ENCODE measurements at places on chromosomes 12 and 14.

DNA sequence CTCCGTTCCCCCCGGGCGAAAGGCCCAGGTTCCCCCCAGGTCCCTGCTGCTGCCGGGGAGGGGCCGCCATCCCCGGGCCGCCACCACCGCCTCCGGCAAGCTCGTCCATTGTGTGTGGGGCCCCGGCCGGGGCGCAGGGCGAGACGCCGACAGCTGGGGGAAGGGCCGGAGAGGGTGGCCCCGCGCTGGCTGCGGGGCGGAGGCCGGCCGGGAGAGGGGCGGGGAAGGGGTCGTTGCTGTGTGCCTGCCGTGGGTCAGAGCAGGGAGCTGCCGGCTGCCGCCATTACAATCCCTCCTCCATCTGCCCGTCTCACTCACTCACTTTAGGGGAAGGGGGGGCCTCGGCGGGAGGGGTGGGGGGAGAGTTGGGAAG, at the start of gene STRN3:
STRN3 (minus strand) TSS at position 303 of the 373 bp plus-strand sequence; CDS start at position 109, 194 bp downstream.
- DNase-seq = no peak

DNA sequence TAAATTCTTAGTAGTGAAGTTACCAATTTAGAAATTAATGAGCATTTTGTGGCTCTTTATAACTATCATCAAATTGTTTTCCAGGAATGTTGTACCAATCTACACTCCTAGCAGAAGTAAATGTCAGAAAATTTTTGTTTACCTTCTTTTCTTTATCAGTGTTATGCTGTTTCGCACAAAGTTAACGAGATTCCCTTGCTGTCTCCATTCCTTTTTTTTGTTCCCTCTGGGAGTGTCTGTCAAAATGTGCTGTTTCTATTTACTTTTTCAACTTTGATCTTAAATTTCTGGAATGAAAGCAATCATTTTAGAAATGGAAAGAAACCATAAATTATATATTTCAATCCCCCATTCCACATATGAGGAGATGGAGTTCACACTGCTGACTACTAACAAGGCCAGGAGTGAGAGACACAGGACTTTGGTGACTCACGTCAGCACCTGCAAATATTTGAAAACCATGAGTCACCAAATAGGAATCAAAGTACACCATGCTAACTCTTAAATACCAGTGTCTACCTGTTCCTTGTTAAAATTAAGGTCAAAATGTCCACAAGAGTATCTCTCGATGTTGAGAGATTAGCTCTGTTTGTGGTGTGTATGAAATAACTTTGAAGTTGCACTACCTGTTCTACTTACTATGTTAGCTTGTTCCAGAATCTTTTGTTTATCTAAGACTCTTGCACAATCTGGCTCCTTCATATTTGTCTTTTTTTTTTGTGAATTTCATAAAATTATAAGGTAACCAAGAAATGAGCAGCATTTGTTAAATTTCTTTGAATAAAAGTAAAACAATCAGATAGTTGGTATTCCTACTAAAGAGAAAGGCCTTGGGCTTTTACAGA, 106.0 kb downstream of the RMST start:
- no peak for DNase-seq

DNA sequence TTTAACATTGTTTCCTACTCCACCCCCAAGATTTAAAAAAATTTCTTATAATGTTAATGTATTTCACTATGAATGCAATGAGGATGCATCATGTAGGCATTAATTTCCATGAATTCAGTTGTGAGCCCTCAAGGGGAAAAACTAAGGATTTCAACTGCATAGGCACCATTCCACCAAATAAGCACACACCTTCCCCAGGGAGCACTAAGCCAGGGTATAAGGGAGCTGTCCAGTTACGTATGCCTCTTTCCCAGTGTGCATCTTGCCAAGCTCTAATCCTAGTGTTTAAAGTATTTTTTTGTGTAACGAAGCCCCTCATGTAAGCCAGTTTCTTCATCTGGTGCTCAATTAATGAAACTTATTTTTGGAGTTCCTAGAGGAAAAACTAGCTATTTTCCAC, 6.6 kb downstream of the FERMT2 start:
- no peak for DNase-seq

- DNase-seq = no peak
These were observed 80.6 kb upstream of the TMEM233 start for GRCh38 chr12:119512772-119513497.

- DNase-seq = no peak
These were observed 240.3 kb downstream of the SLC15A4 start for GRCh38 chr12:128583453-128583852.

- no peak for DNase-seq
These were observed 23.8 kb downstream of the MAP3K9 start for GRCh38 chr14:70785556-70785955.

DNA sequence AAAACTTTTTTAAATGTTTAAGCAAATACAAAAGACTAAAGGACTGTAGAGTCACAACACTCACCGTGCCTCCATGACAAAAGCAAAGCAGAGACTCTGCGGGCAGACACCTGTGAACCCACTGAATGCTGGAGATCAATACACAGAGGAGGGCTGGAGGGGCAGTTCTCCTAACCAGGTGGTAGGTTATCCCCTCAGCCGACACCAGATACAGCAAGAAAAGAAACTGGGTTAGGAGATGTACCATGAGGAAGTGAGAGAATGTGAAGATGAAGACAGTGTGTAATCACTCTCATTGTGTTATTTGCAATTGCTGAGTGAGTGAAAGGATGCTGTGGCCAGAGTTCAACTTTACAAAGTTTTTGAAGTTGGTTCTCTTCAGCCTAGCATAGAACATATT, 480.3 kb downstream of the BCL11B start:
- no peak for DNase-seq

- no peak for DNase-seq
These were observed 253.7 kb downstream of the MSRB3 start for GRCh38 chr12:65532162-65532561.
